CD4-positive, alpha-beta T cell (primary cell): ENCODE measurements at places on chromosomes 7 and 10. TPM values are rescaled to one million over a fixed set of nuclear protein-coding genes. Genes with fewer than 3 reads are reported as not detected.

STOX1 gene
- total RNA-seq = 0.25 TPM

AGMO gene
- total RNA-seq = not detected

MYL10 gene
- not detected for total RNA-seq

C10orf105 gene
- 0.36 TPM for total RNA-seq

MALRD1 gene
- not detected for total RNA-seq

BTBD16 gene
- total RNA-seq = not detected

EIF5AL1 gene
- 0.11 TPM for total RNA-seq

HMX3 gene
- 0.34 TPM for total RNA-seq

LRMDA gene
- total RNA-seq = not detected

SPDYE11 gene
- total RNA-seq = not detected

COL17A1 gene
- total RNA-seq = not detected
